Left ventricle myocardium inferior (tissue), 1 donor: ENCODE measurements at places on chromosomes 7 and 10.

DNA sequence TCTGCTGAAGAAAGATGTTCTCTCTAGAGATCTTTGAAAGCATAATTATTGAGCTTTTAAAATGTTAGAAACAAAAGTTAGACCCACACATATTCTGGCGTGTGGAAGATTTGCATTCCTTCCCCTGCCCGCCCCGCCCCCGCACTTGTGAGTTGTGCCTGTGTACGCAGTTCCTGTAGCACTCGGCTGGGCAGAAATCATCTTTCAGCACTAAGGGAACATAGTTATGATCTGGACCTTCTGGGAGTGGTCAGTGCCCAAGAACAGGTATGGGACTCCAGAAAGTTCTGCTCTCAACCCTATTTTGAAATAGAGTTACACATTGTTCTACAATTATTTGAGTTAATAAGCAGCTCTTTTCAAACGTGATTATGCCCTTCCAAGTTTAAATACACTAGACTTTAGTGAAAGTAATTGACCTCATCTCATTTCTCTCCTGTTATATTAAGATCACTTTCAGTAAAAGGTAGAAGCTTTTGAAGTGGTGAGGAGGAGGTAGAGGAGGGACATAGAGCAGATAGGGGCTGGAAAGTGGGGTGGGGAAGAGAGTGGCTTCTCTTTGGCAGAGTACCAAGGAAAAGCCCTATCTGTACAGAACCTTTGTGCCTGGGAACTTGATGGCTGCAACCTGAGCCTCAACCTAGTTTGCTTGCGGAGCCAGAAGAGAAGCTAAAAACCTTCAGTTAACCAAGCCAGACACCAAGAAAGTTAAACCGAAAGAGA lies 5.7 kb downstream of the BLVRA start:
- peak; percentile 47 for DNase-seq

- DNase-seq: no peak
These were observed 107.6 kb downstream of the SGMS1 start for GRCh38 chr10:50516171-50516570.

GRCh38 chr10:628386-629045 lies 61.0 kb downstream of the DIP2C start:
- DNase-seq: no peak

GRCh38 chr7:112462236-112462635 lies 12.0 kb downstream of the IFRD1 start:
- no peak for DNase-seq

- no peak for DNase-seq
These were observed 165.4 kb downstream of the ACTR3B start for GRCh38 chr7:152924826-152925411.

DNA sequence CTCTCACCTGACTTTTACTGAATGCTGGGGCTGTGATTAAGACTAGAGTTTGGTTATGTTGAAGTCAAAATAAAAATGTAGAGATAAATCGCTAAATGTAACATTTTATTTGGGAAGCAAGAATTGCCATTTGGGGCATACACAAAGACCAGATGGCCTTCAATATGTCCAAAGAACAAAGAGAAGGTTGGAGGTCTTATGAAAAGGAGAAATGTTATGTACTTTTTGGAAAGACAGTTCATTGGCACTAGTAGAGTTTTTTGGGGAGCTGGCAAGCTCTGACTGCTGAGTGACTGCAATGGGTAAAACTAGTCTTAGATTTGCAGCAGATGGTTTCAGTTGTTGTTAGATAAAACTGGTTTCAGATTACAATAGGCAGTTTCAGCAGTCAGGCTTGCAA lies 35.6 kb upstream of the GALNT17 start:
- no peak for DNase-seq

- no peak for DNase-seq
These were observed 196.0 kb upstream of the FZD1 start for GRCh38 chr7:91068136-91068795.

- no peak for DNase-seq
These were observed 8.1 kb downstream of the ZNF487 start for GRCh38 chr10:43444897-43445466.

- DNase-seq: no peak
These were observed 20.9 kb downstream of the CD36 start for GRCh38 chr7:80659120-80660055.

GRCh38 chr7:13279854-13280435 lies 592.5 kb downstream of the ARL4A start:
- no peak for DNase-seq

- DNase-seq: no peak
These were observed 74.4 kb upstream of the EFCAB10 start for GRCh38 chr7:105655500-105656380.

DNA sequence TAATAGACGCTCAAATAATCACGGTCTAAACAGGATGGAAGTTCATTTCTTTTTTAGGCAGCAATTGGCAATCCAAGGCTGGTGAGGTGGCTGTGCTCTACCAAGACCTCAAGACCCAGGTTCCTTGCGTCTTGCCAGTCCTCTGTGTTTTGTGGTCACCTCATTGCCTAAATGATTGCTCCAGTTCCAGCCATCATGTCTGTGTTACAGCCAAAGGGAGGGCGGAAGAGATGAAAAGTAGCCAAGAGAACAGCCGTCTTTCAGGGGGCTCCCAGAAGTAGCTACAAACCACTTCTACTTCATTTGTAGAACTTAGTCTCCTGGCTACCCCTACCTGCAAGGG lies 19.2 kb upstream of the C10orf67 start:
- no peak for DNase-seq

- no peak for DNase-seq
These were observed 27.3 kb upstream of the WDFY4 start for GRCh38 chr10:48657416-48657815.

- DNase-seq: no peak
These were observed 124.0 kb upstream of the ZEB1 start for GRCh38 chr10:31194986-31195385.

DNA sequence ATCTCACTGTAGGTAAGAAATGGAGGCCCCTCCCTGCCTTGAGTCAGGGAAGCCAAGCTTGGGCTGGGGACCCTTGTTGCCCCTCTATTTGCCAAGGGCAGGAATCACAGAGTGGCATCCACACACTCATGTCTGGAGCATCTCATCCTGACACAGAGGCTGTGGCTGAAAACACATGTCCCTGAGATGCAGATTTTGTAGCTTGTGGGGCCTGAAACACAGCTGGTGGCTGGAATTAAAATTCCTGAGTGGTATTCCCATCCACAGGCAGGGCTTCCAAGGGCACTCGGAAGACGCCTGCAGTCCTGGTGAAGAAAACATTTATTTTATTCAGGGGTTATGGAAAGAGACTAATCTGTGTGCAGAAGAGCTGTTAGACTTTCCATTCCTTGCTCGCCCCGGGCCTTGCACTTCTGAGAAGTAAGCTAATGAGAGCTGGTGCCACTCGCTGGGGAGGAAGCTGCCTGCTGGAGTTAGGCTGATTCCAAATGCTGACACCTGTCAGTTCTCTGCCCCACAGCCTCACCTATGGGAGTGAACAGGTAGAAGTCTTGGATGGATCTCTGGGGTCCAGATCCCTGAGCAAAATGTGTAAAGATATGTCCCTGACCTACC lies 36.0 kb downstream of the C10orf120 start:
- no peak for DNase-seq

DNA sequence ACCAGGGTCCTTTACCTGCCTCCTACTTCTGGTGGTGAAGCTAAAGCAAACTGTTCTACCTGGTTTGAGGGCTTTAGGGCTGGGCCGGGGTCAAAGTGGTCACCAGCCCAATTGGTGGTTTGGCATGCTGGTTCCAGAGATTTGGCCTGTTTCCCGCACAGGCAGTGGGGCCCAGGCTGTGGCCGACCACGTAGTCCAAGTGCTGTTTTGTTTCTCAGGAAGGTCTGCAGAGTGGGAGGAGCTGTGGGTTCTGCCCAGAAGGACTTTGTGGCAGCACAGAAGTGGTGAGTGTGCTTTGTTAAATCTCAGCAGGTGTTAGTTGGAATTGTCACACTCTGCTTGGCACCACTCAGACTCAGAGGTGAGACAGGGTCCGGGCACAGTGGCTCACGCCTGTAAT lies 85.8 kb downstream of the MKX start:
- DNase-seq: no peak

GRCh38 chr10:129712000-129712399 lies 245.0 kb downstream of the MGMT start:
- DNase-seq: no peak

DNA sequence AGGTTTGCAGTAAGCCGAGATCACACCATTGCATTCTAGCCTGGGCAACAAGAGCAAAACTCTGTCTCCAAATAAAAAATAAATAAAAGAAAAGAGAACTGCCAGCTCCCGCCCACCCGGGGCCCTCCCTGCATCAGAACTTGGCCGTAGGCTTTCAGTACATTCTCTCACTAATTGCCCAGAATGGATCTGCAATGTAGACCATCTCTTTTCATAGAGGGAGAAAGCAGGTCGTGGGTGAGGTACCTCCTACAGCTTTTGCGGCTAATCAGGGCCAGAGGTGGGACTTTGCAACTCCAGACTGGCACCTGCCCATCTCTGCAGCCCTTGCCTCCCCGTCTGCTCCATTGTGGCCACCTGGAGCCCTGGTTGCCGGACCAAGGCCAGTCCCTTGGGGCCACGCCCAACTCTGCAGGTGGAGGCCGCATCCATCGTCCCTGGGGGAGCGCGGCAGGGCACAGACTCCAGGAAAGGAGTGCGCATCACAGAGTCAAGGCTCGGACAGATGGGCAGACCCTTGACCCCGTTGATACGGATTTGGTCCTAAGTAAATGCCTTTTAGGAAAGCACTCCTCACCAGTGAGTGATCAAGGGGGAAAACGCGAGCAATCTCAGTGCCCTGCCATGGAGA lies 179.1 kb upstream of the SH2B2 start:
- no peak for DNase-seq

DNA sequence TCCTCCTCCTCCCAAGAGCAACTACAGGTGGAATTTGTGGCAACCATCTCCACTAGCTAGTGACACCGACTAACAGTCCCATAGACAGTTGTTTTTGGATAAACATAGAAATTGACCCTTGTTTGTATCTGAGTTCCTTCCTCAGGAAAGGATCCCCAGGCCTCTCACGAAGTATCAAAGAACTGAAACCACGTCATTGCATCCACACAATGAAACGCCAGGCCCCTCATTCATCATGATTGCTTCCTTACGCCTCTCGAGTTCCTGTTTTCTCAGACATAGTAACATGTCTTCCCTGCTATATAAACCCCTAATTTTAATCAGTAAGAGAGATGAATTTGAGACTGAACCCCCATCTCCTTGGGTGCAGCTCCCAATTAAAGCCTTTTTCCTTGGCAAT lies 18.1 kb downstream of the SLC35G1 start:
- no peak for DNase-seq

DNA sequence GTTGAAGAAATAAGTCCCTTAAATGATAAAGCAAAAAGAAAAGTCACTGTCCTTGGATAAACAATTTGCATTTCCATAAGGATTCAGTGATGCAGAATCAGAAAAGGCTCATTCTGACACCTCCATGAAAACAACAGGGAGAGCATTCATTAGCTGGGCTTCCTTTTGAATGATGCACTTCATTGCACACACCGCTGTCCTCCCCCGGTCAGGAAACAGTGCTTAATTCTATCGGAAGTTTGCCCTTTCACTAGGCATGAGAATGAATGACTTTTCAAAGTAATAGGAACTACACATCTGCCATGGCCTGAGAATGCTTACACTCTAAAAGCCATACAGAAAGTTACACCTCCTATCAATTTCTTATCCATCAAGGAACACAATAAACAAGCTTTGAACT lies 4.2 kb downstream of the PCDH15 start:
- DNase-seq: no peak

DNA sequence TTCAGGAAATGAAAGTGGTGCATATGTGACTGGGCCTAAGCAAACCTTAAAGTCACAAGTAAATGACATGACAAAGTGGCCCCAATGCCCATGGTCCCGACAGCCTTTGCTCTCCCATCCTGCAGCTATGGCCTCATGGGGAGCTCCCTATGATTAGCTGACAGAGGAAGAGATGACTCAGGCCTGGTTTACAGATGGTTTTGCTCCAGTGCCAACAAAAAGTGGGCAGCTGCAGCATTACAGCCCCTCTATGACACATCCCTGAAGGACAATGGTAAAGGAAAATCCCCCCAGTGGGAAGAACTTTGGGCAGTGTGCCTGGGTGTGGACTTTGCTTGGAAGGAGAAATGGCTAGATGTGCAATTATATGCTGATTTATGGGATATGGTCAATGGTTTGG lies 105.1 kb upstream of the ADCY1 start:
- DNase-seq: no peak

GRCh38 chr7:50920031-50920635 lies 137.4 kb upstream of the GRB10 start:
- DNase-seq: no peak

GRCh38 chr10:101843032-101844021 lies at the start of gene KCNIP2:
TSS of gene KCNIP2 (minus strand) at chr10:101843800. CDS start at chr10:101843568, 232 bp downstream.
- peak; percentile 62 for DNase-seq

DNA sequence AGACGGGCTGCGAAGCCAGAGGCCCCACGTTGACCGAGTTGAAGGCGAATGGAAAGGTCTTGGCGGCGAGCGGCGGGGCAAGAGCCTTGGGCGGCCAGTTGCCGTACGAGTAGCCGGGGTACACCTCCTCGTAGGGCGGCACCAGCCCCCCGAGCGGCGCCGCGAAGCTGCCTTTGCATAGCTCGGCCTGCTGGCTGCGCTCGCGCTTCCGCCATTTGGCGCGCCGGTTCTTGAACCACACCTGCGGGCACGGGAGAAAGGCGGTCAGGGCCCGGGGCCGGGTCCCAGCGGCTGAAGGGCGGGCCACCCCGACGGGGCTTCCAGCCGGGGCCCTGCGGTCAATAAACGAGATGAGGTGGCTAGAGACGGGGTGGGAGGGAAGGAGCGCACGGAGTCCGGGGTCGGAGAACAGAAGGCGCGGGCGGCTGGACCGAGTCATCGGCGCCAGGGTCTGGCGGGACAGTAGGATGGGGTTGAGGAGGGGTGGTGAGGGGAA lies 4.8 kb downstream of the ELOVL3 start:
- DNase-seq: peak; percentile 22

DNA sequence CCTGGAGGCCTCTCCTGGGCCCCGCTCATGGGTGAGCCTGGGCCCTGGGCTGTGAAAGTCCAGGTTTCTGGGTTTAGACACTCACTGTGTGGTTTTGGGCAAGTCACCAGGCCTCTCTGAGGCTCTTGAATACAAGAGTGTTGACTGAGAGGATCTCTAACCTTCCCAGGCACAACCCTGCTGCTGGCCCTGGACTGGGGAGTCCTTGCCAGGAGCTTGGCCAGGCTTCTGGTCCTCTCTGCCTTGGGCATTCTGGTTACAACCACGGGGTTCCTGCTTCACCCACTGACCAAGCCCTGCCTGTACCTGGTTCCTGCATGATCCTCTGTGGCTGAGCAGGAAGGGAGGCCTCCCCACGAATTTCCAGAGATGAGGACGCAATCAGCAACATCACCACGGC lies 63.6 kb upstream of the COL13A1 start:
- no peak for DNase-seq

- no peak for DNase-seq
These were observed 228.2 kb upstream of the SEMA3A start for GRCh38 chr7:84422790-84423189.

DNA sequence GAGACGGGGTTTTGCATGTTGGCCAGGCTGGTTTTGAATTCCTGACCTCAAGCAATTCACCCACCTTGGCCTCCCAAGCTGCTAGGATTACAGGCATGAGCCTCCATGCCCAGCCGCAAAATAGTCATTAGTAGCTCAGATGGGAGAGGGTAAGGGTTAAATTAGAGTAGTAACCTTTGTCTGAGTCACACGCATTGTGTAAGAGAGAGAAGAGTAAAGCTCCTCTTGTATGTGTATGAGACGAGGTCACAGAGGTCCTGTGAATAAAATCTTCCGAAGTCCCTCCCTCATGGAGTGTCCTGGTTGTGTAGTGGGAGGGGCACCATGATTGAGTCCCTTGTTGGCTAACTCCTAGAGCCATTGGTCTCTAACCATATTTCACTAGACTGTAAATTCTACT lies 85.2 kb upstream of the CDC14C start:
- DNase-seq: no peak

- no peak for DNase-seq
These were observed 260.0 kb downstream of the GRID1 start for GRCh38 chr10:86106616-86107015.
